Fibroblast of pulmonary artery (primary cell): ENCODE measurements at places on chromosomes 12 and 14.

DNA sequence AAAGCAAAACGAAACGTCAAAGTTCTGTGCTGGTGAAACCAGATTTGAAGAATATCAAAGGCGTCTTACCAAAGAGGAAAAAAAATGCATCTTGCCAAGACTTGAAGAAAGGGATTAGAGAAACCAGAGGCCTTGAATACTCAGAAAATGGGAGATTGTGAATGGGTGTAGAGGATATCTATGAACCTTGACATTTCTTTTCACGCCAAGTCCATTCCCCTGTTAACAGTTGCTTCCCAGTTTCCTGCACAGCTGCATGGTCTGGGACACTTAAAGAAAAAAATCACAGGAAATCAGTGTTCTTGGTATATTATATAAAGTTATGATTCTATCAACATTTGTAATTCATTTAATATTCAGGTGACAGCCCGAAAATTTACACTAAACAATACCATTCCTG lies 1.4 kb upstream of the GTF2A1 start:
- no peak for DNase-seq

- DNase-seq, result peak; percentile 45
Observed at GRCh38 chr12:3342051-3342450, 149.0 kb upstream of the PRMT8 start.

- peak; percentile 90 for DNase-seq
Observed at GRCh38 chr12:6069437-6070093, 54.9 kb downstream of the VWF start.

DNA sequence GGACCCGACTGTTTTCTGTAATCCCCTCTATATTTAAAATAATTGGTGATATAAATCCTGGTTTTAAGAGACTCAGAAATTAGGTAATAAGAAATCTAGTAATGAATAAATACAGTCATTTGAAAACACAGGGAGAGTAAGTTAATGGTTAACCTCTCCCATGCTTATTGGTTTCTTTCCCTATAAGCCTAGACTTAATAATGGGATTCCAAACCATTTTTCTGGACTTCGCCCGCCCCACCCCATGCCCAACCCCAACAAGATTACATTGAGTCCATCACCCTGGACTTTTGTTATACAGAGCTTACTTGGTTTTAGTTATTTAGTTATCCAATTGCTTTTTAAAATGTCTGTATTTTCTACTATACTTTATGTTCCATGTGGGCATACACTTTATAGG lies 98.7 kb downstream of the WIF1 start:
- no peak for DNase-seq

DNA sequence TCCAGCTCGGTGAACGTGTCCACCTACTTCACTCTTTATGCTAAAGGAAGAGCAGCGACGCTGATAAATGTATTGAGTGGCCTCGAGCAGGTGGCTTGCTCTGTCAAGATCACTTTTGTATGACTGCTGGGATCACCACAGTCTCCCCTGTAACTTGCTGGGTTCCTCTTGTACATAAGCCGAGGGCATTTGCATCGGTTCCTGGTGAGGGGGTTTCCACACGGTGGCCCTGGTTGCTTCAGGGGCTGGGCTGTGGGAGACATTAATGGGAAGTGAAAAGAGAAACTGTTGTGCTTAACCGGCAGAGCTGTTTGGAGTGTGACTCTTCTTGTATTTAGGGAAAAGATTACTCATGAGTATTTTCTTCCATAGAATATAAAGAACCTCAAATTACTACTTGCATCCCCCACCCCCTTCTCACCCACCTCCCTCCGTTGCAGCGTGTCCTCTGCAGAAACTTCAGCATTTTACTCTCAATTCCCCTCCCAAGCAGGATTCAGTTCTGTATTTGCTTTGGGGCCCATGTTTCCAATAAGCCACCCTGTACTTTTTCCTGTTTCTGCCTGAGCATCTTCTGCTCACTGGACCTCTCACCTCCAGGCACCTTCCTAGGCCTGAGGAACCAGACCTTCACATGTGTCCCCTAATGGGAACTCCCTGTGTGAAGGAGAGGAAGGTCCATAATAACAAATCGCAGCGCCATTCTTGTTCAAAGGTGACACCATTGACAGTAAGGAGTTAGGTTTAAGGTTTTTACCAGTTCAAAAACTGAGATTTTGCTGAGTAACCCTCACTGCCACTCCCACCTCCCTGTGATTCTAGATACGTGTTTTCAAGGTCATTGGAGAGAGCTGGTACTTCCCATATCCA lies 187.0 kb downstream of the ETV6 start:
- no peak for DNase-seq

GRCh38 chr12:50200552-50201273 lies 33.5 kb upstream of the CERS5 start:
- DNase-seq, result peak; percentile 59
